ENCODE measurements at places on chromosomes 3 and 15. TPM values are rescaled to one million over a fixed set of nuclear protein-coding genes. Genes with fewer than 3 reads are reported as not detected.

Gene GABRR3
- not detected for total RNA-seq

Gene ADCY5
- 4.9 TPM for total RNA-seq

Gene SNTN
- not detected for total RNA-seq

DNA sequence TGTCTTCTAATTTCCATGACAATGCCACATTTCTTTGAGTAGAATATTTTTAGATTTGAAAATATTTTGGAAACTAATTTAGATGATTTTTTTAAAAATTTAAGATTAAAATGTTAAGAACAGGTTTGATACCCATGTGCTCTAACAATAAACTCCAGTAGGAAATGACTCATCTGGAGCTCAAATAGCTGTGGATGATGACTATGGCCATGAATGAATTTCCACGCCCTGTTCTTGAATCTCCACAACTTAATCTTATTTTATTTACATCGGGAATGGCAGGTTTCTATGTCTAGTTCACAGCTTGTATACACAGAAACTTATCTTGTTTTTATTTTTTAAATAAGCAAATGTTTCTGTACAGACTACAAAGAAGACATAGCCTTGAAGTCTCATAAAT, 726.8 kb downstream of the NAALADL2 start:
- H3K4me1 ChIP-seq: no peaks in the 10 kb centered on the region
- no peak overlapping the region for H3K4me3 ChIP-seq
- DNase-seq: no peak
- H3K27me3 ChIP-seq: no peaks in the 10 kb centered on the region
- no peaks in the 10 kb centered on the region for H3K36me3 ChIP-seq
- no peak overlapping the region for H3K27ac ChIP-seq

- no peaks in the 10 kb centered on the region for H3K27me3 ChIP-seq
- no peaks in the 10 kb centered on the region for H3K36me3 ChIP-seq
- DNase-seq: no peak
- no peak overlapping the region for H3K27ac ChIP-seq
- no peaks in the 10 kb centered on the region for H3K4me1 ChIP-seq
- H3K4me3 ChIP-seq: no peak overlapping the region
Observed at GRCh38 chr3:39981547-39982184, 172.3 kb downstream of the MYRIP start.

GRCh38 chr3:172625404-172625803, 85.5 kb downstream of the NCEH1 start:
- no peak overlapping the region for H3K4me3 ChIP-seq
- DNase-seq: no peak
- H3K27ac ChIP-seq: no peak overlapping the region
- H3K36me3 ChIP-seq: no peaks in the 10 kb centered on the region
- H3K4me1 ChIP-seq: peaks cover 27% of the 10 kb centered on the region

DNA sequence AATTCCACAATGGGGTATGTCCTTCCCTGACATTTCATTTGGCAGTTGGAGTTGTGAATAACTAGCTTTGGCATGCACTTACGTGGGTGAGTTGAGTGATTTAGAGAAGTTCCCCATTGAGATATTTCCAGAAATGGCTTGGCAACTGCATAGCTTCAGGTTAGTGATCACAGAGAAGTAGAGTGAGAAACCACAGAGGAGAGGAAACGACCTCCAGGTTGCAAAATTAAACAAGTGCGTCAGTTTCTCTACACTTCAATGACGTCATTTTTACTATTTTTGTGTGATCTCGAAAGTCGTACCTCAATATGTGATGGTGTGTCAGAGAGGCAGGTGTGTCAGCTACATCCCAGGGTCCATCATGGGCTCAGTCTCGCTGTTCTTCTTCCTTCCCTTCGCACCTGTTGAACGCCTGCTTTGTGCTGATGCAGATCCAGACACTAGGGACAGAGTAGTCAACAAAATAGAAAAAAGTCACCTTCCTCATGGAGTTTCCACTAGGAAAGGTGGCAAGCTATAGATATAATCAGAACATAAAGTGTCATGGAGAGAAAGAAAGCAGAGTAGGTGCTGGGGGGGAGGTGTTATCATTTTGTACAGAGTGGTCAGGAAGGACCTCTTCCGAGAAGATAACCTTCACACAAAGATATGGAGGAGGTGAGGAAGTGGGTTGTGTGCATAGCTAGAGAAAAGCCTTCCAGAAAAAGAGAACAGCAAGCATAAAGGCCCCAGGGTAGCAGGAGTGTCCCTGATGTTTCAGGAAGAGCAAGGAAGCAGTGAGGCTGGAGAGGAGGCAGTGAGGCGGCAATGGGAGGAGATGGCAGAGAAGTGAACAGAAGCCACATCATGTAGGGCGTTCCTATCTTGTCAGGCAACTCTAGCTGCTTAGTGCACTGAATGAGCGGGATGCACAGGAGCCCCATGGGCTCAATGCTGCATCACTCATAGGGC, 75.6 kb downstream of the MCTP2 start:
- no peaks in the 10 kb centered on the region for H3K36me3 ChIP-seq
- DNase-seq: no peak
- no peak overlapping the region for H3K4me3 ChIP-seq
- H3K27me3 ChIP-seq: no peaks in the 10 kb centered on the region

Gene IGSF11
- total RNA-seq: 2.0 TPM

Gene MELTF
- total RNA-seq: 21.0 TPM

DNA sequence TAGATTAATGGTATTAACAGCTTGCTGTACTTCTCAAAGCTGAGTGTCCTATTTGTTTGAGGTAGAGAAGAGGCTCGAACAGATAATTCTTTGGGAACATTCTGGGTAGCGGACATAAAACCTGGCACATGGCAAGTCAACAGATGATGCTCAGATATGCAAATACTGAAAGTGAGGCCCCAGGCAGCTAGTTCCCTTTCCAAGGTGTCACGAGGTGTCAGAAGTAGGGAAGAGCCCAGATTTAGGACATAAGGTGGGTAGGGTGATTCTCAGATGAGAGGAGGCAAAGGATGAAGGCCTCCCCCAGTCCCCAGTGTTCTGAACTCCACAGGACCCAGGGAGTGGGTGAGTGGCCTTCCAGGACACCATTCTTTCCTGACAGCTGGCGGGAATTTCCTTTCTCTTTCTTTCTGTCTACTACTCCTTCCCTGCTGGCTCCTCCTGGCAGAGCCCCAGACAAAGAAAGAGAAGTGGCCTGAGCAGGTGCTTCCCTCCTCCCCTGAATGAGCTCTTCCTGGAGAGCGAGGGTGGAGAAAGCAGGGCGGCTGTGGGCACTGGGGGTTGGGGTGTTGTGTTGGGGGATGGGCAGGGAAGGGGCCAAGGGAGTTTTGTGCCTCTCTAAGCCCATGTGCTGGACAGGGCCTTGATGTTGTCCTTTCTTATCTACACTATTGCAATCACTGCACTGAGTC, 87.5 kb downstream of the CORO2B start:
- no peak overlapping the region for H3K27ac ChIP-seq
- H3K4me1 ChIP-seq: no peaks in the 10 kb centered on the region
- no peaks in the 10 kb centered on the region for H3K27me3 ChIP-seq
- DNase-seq: no peak
- H3K36me3 ChIP-seq: no peaks in the 10 kb centered on the region

GRCh38 chr3:174116421-174116820, 718.9 kb downstream of the NLGN1 start:
- no peaks in the 10 kb centered on the region for H3K27me3 ChIP-seq
- no peaks in the 10 kb centered on the region for H3K36me3 ChIP-seq
- H3K4me3 ChIP-seq: no peak overlapping the region
- no peak overlapping the region for H3K27ac ChIP-seq
- H3K4me1 ChIP-seq: no peaks in the 10 kb centered on the region

Gene SNRK
- total RNA-seq: 107 TPM

DNA sequence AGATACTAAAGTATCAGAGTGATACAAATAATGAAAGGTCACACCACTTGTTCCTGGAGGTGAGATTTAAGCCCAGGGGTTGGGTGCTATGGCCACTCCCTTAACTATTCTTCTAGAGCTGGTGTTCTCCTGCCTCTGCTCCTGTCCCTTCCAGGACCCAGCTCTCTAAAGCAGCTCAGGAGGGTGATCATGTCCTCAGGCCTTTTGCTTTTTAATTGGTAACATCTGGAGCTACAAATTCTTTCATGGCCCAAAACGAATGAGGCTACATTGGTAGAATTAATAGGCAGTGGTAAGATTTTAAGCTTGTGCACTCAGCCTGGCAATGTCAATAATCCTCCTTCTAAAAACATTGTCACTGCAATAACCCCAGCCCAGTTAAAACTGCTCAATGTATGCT, 38.2 kb upstream of the CNOT10 start:
- H3K27me3 ChIP-seq: no peaks in the 10 kb centered on the region
- no peak overlapping the region for H3K27ac ChIP-seq
- H3K36me3 ChIP-seq: no peaks in the 10 kb centered on the region
- H3K4me3 ChIP-seq: no peak overlapping the region

GRCh38 chr15:83443076-83443847, 3.9 kb upstream of the SH3GL3 start:
- peaks cover 17% of the 10 kb centered on the region for H3K27me3 ChIP-seq
- H3K4me1 ChIP-seq: peaks cover 13% of the 10 kb centered on the region
- no peak overlapping the region for H3K4me3 ChIP-seq
- no peaks in the 10 kb centered on the region for H3K36me3 ChIP-seq
- no peak overlapping the region for H3K27ac ChIP-seq
- DNase-seq: no peak

Gene GRK7
- 0.11 TPM for total RNA-seq

GRCh38 chr3:46442576-46443530, 21.9 kb downstream of the LTF start:
- no peaks in the 10 kb centered on the region for H3K4me1 ChIP-seq
- no peaks in the 10 kb centered on the region for H3K36me3 ChIP-seq
- no peak overlapping the region for H3K4me3 ChIP-seq
- DNase-seq: no peak
- no peak overlapping the region for H3K27ac ChIP-seq

- H3K27me3 ChIP-seq: no peaks in the 10 kb centered on the region
- peaks cover 7% of the 10 kb centered on the region for H3K4me1 ChIP-seq
Observed at GRCh38 chr3:107973961-107974360, 116.9 kb downstream of the CD47 start.

Gene CD96
- 0.56 TPM for total RNA-seq

- H3K27me3 ChIP-seq: no peaks in the 10 kb centered on the region
- peaks cover 6% of the 10 kb centered on the region for H3K36me3 ChIP-seq
- H3K27ac ChIP-seq: peak overlapping the region; percentile 96
- H3K4me1 ChIP-seq: peaks cover 59% of the 10 kb centered on the region
- peak overlapping the region; percentile 87 for H3K4me3 ChIP-seq
- peak; percentile 71 for DNase-seq
Observed at GRCh38 chr15:64460724-64461720, 644 bp downstream of the ZNF609 start.

Gene IFT80
- total RNA-seq: 21.3 TPM

Gene MANF
- 21.7 TPM for total RNA-seq

Gene UROC1
- not detected for total RNA-seq

DNA sequence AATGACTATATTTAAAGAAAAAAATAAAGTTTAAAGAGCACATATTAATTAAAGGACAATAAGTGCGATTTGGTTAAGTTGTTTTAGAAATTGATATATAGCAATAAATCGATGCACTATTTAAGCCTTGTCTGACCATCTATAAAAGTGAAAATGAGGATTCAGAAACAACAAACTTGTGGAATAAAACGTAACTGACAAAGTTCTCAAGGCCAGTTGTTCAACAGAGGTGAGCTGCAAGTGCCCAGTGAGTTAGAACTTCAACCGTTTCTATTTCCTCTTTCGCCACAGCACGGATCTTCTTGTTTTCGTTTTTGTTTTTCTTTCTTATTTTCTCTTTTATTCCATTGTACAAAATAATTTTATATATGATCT, 724.9 kb upstream of the ARRDC4 start:
- no peak overlapping the region for H3K27ac ChIP-seq
- no peaks in the 10 kb centered on the region for H3K36me3 ChIP-seq
- H3K4me1 ChIP-seq: no peaks in the 10 kb centered on the region
- no peaks in the 10 kb centered on the region for H3K27me3 ChIP-seq

- no peak for DNase-seq
- H3K27me3 ChIP-seq: no peaks in the 10 kb centered on the region
- no peak overlapping the region for H3K4me3 ChIP-seq
Observed at GRCh38 chr15:70478251-70478990, 284.9 kb downstream of the UACA start.

Gene FMN1
- 21.9 TPM for total RNA-seq

GRCh38 chr3:191399918-191400317, 61.0 kb upstream of the PYDC2 start:
- H3K27me3 ChIP-seq: no peaks in the 10 kb centered on the region
- peaks cover 13% of the 10 kb centered on the region for H3K36me3 ChIP-seq
- no peak for DNase-seq

Gene ESYT3
- total RNA-seq: 29.0 TPM

DNA sequence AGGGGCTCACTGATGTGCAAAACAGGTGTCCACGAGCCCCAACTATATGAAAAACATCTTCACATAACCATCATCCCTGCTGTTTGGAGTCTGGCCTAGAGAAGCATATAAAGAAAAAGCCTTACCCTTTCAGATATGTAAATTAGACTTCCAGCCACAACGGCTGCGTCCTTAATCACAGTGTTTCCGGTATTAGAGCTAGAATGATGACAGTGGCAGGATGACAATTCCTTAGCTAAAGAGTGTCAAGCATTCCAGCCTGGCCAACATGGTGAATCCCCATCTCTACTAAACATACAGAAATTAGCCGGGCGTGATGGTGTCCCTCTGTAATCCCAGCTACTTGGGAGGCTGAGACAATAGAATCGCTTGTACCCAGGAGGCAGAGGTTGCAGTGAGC, 19.5 kb upstream of the SAMD7 start:
- H3K36me3 ChIP-seq: no peaks in the 10 kb centered on the region
- no peak overlapping the region for H3K27ac ChIP-seq
- DNase-seq: no peak

GRCh38 chr3:148873977-148874376, 8.9 kb downstream of the CPA3 start:
- H3K27ac ChIP-seq: no peak overlapping the region
- H3K27me3 ChIP-seq: no peaks in the 10 kb centered on the region
- no peaks in the 10 kb centered on the region for H3K36me3 ChIP-seq
- H3K4me3 ChIP-seq: no peak overlapping the region

DNA sequence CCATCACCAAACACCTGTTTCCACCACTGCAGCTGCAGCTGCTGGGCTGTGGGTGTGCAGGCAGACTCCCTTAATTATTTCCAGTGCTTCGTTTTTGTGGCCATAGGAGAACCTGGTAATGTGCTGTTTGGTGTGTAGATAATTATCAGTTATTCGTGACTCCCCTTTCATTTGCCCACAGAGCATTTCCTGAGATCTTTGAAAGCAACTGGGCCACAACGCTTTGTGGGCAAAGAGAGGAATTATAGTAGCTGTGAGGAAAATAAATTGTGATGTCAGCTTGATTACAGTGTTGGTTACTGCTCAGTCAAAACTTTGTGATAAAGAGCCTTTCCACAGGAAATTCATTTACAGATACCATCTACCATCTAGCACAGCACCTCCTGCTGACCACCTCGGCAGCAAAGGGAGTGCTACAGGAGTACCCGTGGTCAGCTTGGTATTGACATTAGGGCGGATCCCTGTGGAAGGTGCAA, 193.3 kb upstream of the SLCO3A1 start:
- no peaks in the 10 kb centered on the region for H3K4me1 ChIP-seq
- H3K27me3 ChIP-seq: peaks cover 31% of the 10 kb centered on the region
- no peak overlapping the region for H3K4me3 ChIP-seq
- H3K27ac ChIP-seq: no peak overlapping the region
- no peak for DNase-seq

Gene C3orf22
- not detected for total RNA-seq

DNA sequence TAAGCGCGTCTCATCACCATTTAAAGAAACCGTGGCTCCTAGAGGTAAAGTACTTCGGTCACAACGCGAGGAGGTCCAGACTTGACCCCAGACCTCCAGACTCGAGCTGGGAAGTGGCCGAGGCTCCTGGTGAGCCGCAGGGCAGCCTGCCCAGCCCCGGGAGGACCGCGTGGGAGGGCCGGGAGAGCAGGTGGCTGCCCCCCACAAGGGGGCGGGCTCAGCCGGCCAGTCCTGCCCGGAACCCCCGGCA, at the start of gene SLC27A2:
TSS of gene SLC27A2 (plus strand) at position 228 of the 250 bp plus-strand sequence. CDS start 232 bp downstream, outside the sequence.
- peaks cover 14% of the 10 kb centered on the region for H3K4me1 ChIP-seq
- no peaks in the 10 kb centered on the region for H3K36me3 ChIP-seq
- no peak within 1 kb of the TSS for H3K27ac ChIP-seq
- H3K27me3 ChIP-seq: peaks cover 35% of the 10 kb centered on the region
- no peak for DNase-seq

Gene CP
- 4.2 TPM for total RNA-seq

Measured in suprapubic skin (tissue), 4 donors.